ENCODE measurements at places on chromosomes 2 and 18. TPM values are rescaled to one million over a fixed set of nuclear protein-coding genes. Genes with fewer than 3 reads are reported as not detected.

Gene FAM210A
- total RNA-seq = 15.3 TPM

Gene KLHL41
- total RNA-seq = not detected

Gene SRD5A2
- total RNA-seq = not detected

Gene MATN3
- 4.0 TPM for total RNA-seq

Gene EFHD1
- total RNA-seq = not detected

Gene IL1B
- total RNA-seq = 4.1 TPM

Gene ROCK1
- 20.4 TPM for total RNA-seq

Gene PLA2R1
- total RNA-seq = 6.4 TPM

Gene ZBTB7C
- not detected for total RNA-seq

Gene SMARCAL1
- 24.0 TPM for total RNA-seq

Gene IL37
- total RNA-seq = not detected

Gene DYNAP
- not detected for total RNA-seq

Gene MERTK
- 13.4 TPM for total RNA-seq

Gene SCYGR4
- not detected for total RNA-seq
